ENCODE measurements at places on chromosomes 12 and 14. TPM values are rescaled to one million over a fixed set of nuclear protein-coding genes. Genes with fewer than 3 reads are reported as not detected.
A peak's percentile ranks its signal among the peaks of the same experiment; 100 is the strongest.

Gene TMTC1
- polyA plus RNA-seq = 1.2 TPM

- no peak for DNase-seq
Observed at GRCh38 chr14:91232052-91232451, 12.5 kb downstream of the GPR68 start.

Gene ACTR6
- polyA plus RNA-seq = 5.0 TPM

Gene CNTN1
- polyA plus RNA-seq = 1.5 TPM

- DNase-seq = no peak
Observed at GRCh38 chr14:38553586-38553985, 297.7 kb upstream of the CLEC14A start.

DNA sequence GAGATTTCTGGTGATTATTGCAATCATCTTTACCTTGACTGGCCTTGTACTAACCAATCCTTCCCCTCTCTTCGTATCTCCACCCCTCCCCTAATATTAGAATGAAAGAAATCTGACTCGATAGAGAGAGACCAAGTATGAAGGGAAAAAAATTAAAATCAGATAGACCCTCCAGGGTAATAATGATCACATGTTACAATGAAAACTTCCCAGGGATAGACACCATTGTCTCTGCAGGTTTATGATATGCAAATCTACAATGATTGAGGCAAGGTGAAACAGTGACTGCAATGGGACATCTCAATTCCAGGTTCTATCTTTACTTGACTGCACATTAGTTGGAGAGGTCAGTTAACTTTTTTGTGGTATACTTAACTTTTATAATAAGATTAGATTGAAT is 1.5 kb upstream of the NFKBIA start:
- DNase-seq = no peak

Gene KRT75
- polyA plus RNA-seq = not detected

DNA sequence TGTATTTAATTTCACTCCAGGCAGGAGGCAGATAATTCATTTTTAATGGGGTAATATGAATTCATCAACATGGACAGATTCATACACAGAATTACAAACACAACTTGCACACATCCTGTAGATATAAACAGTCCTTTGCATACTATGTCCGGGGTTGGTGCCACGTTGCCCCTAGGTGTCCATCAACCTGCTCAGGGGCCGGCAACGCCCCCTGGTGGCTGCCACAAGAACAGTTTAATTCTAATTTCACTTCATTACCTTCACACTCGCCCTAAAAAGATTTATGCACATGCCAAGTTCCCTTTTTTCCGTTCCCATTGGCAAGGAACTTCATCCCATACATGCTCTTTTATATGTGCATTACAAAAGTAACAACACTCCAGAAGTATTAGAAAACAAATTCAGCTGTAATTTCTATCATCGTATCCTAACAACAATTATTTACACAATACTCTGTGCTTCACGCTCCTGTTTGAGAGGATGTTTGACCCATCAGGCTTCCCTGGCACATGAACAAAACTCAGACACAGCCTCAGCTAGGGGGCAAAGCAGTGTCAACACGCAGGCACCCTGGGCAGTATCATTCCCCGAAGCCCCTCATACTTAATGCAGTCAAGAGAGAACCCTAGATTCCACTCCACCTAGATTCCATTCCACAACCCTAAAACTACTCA is 15.5 kb downstream of the MANSC1 start:
- peak; percentile 74 for DNase-seq

Gene UNC79
- polyA plus RNA-seq = 1.8 TPM

DNA sequence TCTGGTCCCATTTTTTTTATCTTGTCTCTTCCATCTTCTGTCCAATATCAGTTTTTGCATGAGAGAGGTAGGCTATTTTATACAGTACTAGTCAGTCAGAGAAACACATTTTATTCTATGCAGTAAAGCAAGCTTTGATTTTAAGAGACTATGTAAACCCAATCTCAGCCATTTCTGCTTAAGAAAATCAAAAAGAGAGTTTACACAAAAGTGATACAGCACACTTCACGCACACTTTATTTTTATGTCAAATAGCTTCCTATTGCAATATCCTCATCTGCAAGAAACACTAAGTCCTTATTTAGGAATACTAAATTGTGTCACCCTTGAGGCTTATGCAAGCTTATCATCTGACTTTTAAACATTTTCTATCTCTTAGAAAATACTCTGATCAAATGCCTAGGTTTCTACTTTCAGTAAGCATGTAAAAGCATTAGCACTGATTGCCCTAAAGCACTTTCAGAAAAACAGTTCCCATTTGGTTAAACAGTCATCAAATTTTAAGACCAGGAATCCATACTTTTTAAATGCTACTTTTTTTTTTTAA is 78.3 kb downstream of the MED13L start:
- DNase-seq = no peak
